MCF 10A (cell line): ENCODE measurements at places on chromosomes 4 and X. TPM values are rescaled to one million over a fixed set of nuclear protein-coding genes. Genes with fewer than 3 reads are reported as not detected.
A peak's percentile ranks its signal among the peaks of the same experiment; 100 is the strongest.

Gene CABS1
- total RNA-seq: not detected in 2 replicates

DNA sequence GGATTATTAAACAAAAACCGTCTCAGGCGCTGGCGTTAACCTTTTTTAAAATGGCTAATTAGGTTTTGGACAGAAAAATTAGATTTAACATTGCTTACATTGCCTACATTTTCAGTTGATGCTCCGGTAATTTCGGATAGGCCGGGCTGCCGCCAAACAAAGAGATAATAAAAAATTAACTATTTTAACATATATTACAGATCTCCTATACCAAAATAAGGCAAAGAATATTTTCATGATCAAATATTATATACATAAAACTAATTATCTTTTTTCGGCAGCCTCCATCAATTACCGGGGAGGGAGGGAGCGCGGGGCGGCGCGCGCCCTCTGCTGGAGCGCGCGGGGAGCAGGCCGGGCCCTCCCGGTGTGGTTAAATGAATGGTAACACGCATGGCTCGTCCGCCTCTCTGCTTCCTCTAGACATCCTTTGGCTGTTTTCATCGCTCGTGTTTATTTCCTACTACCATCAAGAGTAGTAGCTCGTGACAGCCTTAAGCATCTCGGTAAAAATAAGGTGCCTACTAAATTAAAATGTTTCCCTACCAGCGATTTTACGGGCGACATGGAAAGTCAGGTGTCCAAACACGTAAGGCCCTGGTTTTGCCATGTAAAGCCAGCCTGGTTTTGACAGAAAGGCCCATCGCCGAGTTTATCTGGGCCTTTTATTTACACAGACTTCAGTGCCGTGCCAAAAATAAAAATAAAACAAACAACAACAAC, 52.4 kb upstream of the TMEM33 start:
- H3K27ac ChIP-seq: peak overlapping the region; percentile 65
- DNase-seq: peak; percentile 57
- peaks cover 15% of the 10 kb centered on the region for H3K4me1 ChIP-seq
- peak overlapping the region; percentile 65 for H3K4me3 ChIP-seq

DNA sequence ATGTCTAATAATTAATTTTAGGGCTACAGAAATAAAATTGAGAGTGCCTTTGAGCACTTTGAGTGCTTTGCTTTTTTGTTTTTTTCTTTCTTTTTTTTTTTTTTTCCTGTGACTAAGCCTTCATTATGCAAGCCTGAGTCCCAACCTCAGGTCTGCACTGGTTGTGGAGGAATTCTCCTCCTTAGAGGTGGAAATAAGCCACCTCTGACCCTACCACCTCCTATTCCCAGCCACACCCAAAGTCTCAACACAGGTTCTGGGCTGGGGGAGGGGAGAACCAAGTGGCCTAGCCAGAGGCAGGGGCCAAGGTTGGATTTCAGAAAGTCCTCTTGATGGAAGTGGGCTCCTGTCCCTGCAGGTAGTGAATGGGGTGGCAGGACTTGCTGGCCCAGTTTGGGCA, 180.2 kb downstream of the ARAP2 start:
- H3K27ac ChIP-seq: no peak overlapping the region
- no peaks in the 10 kb centered on the region for H3K27me3 ChIP-seq
- H3K36me3 ChIP-seq: peaks cover 13% of the 10 kb centered on the region
- peaks cover 6% of the 10 kb centered on the region for H3K4me1 ChIP-seq
- DNase-seq: peak; percentile 35
- H3K4me3 ChIP-seq: no peak overlapping the region

GRCh38 chr4:153936121-153936520, 147.2 kb upstream of the SFRP2 start:
- peaks cover 11% of the 10 kb centered on the region for H3K27me3 ChIP-seq
- H3K4me3 ChIP-seq: no peak overlapping the region
- H3K27ac ChIP-seq: no peak overlapping the region
- peaks cover 8% of the 10 kb centered on the region for H3K4me1 ChIP-seq

GRCh38 chr4:161252520-161253141, 911.2 kb downstream of the FSTL5 start:
- no peaks in the 10 kb centered on the region for H3K27me3 ChIP-seq
- no peaks in the 10 kb centered on the region for H3K36me3 ChIP-seq
- H3K4me1 ChIP-seq: no peaks in the 10 kb centered on the region
- peak; percentile 52 for DNase-seq
